Activated naive CD4-positive, alpha-beta T cell (primary cell): ENCODE measurements at places on chromosomes 13 and 19.

DNA sequence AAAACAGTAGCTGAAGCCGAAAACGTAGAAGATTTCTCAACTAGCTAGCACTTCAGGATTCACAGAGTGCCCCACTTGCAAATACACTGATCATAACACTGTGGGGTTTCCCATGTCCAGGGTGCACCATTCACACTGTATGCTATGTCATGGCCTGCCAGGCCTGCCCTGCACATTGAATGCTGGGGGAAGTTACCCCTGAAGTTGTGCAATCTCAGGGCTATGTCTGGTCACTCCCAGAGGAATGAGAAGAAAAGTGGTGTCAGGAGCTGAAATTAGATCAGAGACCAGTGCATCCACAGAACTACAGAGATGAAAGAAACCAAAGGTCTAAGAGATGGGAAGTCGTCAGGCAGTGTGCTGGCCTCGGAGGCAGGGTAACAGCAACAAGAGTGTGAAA, 196.8 kb downstream of the RAP2A start:
- no peak for DNase-seq

GRCh38 chr13:45240143-45240542, 39.3 kb upstream of the KCTD4 start:
- DNase-seq, result no peak

DNA sequence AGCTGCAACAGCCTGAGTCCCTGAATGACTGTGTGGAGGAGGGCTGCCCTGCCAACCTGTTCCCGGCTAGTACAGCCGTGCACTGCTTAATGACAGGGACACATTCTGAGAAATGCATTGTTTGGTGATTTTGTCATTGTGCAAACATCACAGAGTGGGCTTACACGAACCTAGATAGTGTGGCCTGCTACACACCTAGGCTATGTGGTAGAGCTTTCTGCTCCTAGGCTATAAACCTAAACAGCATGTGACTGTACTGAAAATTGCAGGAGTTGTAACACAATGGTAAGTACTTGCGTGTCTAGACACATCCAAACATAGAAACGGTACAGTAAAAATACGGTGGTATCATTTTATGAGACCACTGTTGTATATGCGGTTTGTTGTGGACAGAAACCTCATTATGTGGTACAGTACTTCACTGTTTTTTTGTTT, 35.0 kb downstream of the VASP start:
- no peak for DNase-seq

GRCh38 chr13:86792153-86792651, 879.0 kb upstream of the SLITRK5 start:
- no peak for DNase-seq

- DNase-seq, result no peak
These were observed 9.6 kb upstream of the ZNRF4 start for GRCh38 chr19:5445561-5446055.

GRCh38 chr13:28282451-28282850, 144.1 kb downstream of the PAN3 start:
- DNase-seq, result no peak

DNA sequence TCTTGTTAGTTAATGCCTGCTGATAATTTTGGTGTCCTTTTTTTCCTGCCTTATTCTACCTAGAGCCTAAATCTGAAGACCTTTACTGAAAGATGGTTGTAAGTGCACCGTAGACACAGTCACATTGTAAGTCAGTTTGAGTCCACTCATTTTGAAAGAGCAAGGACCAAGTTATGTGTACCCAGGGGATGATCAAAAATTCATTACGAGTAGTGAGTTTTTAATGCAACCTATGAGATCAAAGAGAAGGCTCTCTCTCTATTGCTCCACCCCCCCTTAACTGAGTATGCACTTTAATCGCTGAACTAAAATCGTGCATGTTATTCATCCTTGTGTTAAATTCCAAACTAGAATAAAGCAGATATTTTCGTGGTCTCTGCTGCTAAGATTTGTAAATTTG, 1.8 kb downstream of the RAP2A start:
- DNase-seq, result no peak

- DNase-seq, result peak; percentile 15
These were observed 21.9 kb downstream of the ATP11A start for GRCh38 chr13:112711528-112712265.

DNA sequence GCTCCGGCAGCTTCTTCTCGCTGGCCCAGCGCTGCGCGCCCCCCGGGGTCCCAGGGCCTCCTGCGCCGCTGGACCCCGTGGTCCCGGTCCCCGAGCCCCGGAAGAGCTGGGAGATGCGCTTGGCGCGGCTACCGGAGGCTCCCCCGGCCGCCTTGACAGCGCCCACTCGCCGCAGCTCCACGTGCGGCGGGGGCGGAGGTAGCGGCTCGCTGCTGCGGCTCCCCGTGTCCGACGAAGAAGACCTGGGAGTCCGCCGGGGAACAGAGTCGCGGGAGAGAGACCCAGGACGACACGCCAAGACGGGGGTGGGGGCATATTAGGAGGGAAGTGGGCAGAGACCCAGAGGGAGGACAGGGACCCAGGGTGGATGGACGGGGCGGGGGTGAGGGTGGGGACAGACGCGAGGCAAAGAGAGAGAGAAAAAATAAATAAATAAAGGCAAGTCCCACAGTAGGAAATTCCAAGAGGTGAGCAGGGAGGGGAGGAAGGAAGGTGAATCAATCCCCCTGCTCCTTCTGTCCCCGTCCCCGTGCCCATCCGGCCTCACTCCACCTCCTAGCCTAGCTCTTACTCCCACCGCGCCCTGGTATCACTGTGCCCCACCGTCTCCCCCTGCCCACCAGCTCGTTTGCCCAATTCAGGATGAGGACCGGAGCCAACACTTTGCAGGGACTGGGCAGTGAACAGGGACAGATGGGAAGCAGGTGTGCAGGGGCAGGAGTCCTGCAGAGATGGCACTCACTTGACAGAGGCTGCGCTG, 826 bp downstream of the RASIP1 start:
- no peak for DNase-seq

GRCh38 chr19:18233224-18233825, 7.1 kb upstream of the PDE4C start:
- DNase-seq, result peak; percentile 19

GRCh38 chr19:44712864-44713515, 14.0 kb downstream of the CEACAM16 start:
- DNase-seq, result no peak

- no peak for DNase-seq
These were observed 66.3 kb upstream of the RFXAP start for GRCh38 chr13:36752673-36753072.

- DNase-seq, result no peak
These were observed 1.2 kb upstream of the ZNF574 start for GRCh38 chr19:42074513-42075363.

DNA sequence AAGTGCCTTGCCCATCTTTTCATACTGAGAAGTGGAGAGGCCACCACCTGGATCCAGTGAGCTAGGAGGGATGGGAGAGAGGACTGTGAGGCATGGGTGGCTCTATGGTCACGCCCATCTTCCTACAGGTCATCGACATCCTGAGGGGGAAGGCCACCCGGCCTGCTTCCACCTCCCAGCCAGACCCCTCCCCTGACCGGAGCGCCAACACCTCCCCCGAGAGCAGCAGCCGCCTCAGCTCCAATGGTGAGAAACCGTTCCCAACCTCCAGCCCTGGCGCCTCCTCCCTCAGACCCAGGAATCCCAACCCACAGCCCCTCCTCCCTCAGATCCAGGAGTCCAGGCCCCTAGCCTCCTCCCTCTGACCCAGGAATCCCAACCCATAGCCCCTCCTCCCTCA, 10.1 kb downstream of the BCL3 start:
- DNase-seq, result no peak

DNA sequence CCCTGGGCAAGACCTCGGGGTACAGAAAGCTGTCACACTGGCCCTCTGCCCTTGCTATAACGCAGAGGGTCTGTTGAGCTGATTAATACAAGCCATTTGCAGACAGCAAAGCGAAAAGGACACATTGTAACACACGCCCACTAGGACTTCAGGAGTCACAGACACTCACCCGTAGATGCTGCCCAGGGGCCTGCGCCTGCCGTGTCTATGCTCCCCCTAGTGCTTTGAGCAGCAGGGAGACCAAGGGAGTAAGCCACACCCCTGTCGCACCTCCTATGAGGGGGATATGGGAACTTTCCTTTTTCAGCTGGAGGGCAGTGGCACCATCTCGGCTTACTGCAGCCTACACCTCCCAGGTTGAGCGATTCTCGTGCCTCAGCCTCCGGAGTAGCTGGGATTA, 1930.2 kb downstream of the OLFM4 start:
- no peak for DNase-seq

GRCh38 chr19:16022681-16023080, 53.6 kb upstream of the TPM4 start:
- DNase-seq, result no peak

- peak; percentile 54 for DNase-seq
These were observed 8.1 kb downstream of the PIK3R2 start for GRCh38 chr19:18160971-18161635.
